NCI-H1436 treated with DMSO at 0.1 percent for 48 hours (cell line): ENCODE measurements at places on chromosomes 1 and 21.

DNA sequence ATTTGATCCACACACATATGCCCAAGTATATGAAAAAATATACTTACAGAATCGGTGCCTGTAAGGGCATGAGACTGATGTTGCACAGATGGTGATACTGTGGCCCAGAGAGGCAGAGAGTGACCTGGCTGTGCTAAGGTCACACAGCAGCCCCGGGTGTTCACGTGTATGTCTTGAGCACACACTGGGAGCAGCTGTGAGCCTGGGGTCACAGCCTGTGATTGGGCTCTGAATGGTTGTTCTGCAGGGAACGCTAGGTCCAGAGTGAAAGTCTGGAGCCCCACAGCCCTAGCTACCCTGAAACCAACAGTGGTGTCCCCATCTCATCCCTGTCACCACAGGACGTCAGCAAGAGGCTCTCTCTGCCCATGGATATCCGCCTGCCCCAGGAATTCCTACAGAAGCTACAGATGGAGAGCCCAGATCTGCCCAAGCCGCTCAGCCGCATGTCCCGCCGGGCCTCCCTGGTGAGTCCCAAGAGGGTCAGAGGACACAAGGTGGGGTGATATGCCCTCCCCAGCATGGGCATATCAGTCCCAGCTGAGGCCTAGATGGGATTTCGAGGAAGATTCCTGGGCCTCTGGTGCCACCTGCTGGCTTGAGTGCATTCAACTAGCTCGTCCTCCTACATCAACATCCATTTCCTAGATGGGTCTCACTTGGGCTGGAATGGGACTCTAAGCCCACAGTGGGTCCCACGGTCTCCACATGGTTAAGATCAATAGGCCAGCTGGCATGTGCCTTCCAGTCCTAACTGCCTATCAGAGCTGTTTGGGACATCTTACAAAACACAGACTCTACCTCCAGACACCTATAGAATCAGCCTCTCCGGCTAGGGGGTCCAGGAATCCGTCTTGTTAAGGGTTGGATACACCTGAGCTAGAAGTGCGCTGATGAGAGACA lies 19.7 kb downstream of the CDK18 start:
- DNase-seq, result peak; percentile 21

- no peak for DNase-seq
These were observed 8.6 kb downstream of the LMOD1 start for GRCh38 chr1:201937624-201938213.

DNA sequence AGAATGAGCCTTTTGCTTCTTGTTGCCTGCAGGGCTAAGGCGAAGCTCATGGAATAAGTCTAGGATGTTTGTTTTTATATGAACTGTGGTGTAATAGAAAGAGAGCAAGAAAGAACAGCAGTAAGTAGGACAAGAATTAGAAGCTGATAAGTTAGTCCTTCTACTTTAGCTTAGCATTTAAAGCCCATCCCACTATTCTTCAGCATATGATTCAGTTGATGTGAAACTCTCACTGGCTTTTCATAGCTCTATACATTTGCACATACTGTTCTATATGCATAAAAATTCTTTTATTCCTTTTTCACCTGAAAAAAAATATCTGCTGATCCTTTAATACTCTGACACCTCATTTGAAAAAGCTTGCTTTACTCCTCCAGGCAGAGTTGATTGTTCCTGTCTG lies 712.0 kb downstream of the USP25 start:
- no peak for DNase-seq

GRCh38 chr21:42289926-42290325 lies 25.3 kb downstream of the TFF3 start:
- no peak for DNase-seq

DNA sequence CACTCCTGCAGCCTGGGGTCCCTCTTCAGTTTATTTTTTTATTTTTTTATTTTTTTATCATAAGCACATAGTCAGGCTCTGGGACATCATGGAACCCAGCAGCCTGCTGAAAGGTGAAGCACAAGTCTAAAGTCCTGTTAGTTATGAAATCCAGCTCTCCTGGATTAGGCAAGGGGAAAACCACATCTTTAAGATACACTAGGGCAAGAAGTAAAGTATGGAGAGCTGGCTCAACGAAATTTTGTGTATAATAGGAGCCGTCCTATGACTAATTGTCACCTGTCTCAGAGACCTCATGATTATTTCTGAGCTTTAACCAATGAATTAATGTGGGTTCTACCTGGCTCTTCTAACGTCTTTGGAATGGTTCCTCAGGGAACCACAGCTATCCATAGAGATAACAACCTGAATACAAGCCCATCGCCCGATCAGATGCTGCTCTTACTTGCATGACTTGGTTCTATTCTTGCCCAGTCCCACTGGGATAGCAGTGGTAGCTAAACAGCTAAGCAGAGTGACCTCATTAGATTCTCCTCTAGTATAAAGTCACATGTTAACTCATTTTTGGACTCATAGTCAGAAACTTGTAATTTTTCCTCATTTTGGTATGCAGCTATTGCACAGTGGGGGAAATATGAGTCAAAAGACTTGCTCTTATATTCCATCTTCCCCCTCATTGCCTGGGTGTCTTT lies 122.7 kb downstream of the LMO4 start:
- no peak for DNase-seq

DNA sequence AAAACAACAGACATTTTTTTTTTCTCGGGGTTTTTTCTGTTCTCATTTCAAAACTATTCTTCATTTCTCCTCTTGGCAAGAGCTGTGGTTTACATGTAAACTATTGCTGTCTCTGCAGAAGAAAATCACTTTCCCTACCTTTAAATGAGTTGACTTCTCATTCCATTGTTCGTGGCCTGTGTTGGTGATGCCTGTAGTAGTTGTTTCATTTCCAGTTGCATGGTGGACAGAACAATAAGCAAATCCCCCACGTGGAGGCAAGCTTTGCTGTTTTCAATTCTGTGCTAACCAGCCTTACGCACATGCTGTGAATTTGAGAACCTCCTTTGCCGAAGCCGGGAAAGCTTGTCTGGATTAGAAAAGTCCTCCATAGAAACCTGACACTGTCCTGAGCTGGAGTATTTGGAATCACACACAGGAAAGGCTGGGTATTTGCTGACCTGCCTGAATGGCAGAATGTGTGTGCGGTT lies 26.2 kb upstream of the MAP3K7CL start:
- DNase-seq, result no peak

DNA sequence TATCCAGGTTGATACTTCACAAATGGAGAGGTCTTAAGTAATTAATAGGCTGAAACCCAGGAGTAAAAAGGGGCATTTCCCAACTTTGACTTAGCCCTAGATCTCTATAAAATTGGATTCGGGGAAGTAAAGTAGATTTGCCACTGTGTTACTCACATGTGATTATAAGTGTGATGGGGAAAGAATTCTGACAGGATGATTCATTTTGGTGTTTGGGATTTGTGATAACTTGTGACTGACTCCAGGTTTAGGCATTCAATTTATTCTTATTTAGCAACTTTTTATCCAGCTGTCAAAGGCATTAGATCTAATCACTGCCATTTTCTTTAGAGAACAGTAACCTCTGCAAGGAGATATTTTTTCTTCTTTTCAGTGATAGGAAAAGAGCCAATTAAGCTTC lies 175.5 kb downstream of the ASTN1 start:
- no peak for DNase-seq

DNA sequence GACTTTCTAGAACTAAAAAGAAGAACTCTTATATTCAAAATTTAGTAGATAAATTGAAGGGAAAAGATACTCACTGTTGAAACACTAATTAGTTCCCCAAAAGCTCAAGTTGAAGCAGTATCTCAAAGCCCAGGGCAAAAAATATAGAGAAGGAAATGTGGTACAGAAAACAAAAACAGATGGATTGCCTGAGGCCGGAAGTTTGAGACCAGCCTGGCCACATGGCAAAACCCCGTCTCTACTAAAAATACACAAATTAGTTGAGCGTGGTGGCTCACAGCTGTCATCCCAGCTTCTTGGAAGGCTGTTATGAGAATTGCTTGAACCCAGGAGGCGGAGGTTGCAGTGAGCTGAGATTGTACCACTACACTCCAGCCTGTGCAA lies 36.0 kb downstream of the FAM177B start:
- DNase-seq, result peak; percentile 61

GRCh38 chr1:3290915-3291314 lies 163.6 kb upstream of the ARHGEF16 start:
- DNase-seq, result no peak
